ENCODE measurements at places on chromosomes 6 and 20.

GRCh38 chr6:157840776-157841175, 17.7 kb downstream of the SNX9 start:
- DNase-seq = no peak

- DNase-seq = no peak
Measured at GRCh38 chr6:4066029-4066755, 12.7 kb downstream of the FAM217A start.

GRCh38 chr6:62400521-62401259, 114.7 kb upstream of the KHDRBS2 start:
- DNase-seq = no peak

- DNase-seq = no peak
Measured at GRCh38 chr20:58661598-58662473, 10.8 kb downstream of the STX16 start.

GRCh38 chr20:29690274-29690673, 1567.2 kb upstream of the DEFB115 start:
- no peak for DNase-seq

DNA sequence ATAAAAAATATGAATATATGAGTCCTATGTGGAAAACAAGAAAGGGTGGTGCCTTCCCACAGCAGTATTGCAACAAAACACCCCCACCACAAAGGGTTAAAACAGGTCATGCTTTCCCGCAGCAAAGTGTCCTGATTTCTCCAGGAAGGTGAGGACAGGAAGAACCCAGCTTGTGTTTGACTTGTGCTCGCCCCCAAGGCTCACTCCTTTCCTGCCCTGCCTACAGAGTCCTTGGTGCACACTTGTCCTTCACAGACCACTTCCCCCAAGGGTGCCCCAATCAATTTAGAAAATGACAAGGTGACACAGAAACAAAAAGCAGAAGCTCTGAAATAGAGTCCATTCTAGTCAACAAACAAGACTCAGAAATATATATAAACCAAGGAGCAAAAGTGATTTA, 237.4 kb downstream of the PTPRK start:
- DNase-seq = no peak

DNA sequence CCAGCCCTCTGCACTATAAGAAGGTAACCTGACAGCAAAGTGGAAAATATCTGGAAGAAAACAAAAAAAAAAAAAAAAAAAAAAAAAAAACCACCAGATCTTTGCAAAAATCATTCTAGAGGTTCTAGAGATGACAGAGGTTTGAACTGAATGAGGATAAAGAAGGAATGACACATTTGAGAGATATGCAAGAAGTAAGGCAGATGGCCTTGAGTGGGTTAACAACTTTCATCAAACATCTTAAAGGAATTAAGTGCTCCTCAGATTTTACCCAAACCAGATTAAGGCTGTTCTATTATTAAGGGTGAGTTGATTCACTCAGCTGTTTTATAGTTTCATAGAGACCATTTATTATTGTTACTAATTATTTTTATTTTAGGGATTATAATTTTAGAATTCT, 62.0 kb downstream of the RSPO3 start:
- no peak for DNase-seq

DNA sequence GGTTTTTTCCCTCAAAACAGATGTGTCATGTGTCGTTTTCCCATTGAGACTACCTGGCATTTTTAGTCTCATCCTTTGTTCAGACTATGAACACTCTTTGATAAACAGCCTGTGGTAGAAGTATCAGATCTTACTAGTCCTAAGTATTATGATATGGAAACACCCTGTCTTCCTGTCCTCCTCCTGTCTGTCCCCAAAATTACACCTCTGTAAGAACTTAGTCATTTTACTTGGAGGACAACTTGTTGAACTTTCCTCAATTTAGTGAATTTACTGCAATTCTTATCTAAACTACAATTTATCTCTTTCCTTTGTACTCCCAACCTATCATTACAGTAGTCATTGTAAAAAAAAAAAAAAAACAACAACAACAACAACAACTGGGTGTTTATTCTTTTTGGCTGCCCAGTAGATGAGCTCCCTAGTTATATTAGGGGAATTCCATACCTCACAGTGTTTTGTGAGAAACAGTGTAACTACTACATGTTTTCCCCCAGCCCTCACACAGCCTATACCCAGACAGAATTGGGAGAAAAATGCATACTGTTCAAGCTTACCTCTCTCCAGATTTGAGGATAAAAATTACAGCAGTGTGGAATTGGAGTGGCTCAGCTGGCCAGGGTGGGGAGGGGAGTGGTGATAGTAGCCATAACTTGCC, 18.5 kb upstream of the ERVFRD-1 start:
- no peak for DNase-seq

DNA sequence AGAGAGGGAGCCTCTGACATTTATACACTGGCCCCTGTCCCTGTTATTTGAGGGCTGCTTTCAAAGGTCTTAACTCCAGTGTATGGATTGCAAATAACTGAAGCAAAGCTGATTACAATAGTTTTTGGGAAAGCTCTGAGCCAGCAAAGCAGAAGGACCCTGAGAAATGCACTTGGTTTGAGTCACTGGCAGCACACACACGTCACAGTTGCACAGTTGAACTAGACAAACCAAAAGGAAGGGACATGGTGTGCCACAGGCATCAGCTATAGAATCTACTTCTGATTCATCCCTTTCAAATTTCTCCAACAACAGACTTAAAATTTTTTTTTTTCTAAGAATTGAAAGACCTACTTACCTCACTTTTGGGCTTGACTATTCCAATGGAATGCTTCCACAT, 56.4 kb downstream of the SNRNP48 start:
- DNase-seq = no peak

- no peak for DNase-seq
Measured at GRCh38 chr6:72636215-72636614, 14.4 kb downstream of the KCNQ5 start.

DNA sequence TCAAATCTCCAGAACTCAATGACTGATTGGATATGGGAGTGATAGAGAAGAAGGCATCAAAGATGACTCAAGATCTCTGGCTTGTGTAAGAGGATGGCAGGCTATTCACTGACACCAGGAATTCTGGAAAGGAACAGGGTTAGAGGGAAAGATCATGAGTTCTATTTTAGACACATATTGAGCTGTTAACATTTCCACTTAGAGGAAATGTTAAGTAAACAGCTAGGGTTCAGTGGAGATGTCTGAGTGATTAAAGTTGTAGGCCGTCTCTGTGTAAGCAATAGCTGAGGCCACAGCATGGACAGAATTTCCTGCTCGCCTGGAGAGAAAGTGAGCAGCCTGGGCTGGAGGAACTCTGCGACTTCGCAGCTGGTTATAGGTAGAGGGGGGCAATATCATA, 21.0 kb downstream of the ZC3H12D start:
- DNase-seq = no peak

DNA sequence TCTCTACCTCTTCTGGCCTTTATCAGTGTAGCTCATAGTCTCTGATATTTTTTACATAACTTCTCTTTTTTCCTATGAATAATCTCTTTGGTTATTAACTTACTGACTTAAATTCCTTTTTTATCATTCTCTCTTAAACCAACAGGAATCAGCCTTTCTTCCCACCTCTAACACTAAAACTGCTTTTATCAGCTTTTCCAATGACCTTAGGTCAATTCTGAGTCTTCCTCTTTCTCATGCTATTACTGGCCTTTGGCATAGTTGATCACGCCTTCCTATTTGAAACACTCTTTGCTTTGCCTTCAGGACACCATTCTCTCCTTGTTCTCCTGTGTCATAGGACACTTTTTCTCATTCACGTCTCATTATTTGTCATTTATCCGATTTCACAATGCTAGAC, 8.1 kb upstream of the HINT3 start:
- DNase-seq = no peak

- DNase-seq = no peak
Measured at GRCh38 chr6:16292432-16292831, 54.0 kb downstream of the GMPR start.

GRCh38 chr6:11869672-11870340, 91.2 kb upstream of the ADTRP start:
- DNase-seq = no peak

GRCh38 chr20:39067526-39068216, 105.5 kb downstream of the DHX35 start:
- no peak for DNase-seq

GRCh38 chr6:56172144-56172543, 75.2 kb downstream of the COL21A1 start:
- DNase-seq = no peak

GRCh38 chr6:155117256-155117655, 122.1 kb downstream of the TIAM2 start:
- no peak for DNase-seq

- DNase-seq = no peak
Measured at GRCh38 chr6:120147071-120147871, 797.7 kb upstream of the MAN1A1 start.

DNA sequence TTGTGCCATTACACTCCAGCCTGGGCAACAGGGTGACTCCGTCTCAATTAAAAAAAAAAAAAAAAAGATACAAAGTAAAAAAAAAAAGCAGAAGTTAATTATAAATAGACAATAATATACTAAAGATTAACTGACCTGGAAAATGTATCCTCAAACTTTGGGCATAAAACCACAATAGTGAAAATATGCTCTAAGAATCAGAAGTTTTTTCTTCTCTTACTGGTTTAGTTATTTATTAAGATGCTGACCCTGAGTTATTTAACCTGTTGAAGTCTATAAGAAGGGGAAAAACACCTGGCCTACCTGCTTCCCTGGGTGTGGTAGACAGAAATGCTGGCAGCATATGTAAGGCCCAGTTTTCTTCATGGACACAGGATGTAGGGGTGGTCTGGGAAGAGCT, 133.7 kb upstream of the MLIP start:
- no peak for DNase-seq

GRCh38 chr6:136429264-136430065, 120.8 kb downstream of the MAP7 start:
- no peak for DNase-seq

DNA sequence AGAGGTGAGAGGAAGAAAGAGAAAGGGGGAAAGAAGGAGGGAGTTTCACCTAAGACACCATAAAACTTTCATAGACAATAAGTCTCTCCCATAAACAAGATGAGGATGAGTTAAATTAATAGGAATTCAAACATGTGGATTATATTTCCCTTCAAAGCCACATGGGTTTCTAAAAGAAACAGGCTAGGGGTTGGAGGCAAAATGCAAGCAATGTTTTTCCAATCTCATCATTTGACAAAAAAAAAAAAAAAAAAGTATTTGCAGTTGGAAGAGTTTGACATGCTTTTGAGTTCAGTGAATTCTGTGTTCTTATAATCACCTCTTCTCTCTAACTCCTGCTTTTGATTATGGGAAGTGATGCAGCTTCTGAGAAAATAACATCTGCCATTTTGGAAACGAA, 286.5 kb upstream of the PRND start:
- no peak for DNase-seq

DNA sequence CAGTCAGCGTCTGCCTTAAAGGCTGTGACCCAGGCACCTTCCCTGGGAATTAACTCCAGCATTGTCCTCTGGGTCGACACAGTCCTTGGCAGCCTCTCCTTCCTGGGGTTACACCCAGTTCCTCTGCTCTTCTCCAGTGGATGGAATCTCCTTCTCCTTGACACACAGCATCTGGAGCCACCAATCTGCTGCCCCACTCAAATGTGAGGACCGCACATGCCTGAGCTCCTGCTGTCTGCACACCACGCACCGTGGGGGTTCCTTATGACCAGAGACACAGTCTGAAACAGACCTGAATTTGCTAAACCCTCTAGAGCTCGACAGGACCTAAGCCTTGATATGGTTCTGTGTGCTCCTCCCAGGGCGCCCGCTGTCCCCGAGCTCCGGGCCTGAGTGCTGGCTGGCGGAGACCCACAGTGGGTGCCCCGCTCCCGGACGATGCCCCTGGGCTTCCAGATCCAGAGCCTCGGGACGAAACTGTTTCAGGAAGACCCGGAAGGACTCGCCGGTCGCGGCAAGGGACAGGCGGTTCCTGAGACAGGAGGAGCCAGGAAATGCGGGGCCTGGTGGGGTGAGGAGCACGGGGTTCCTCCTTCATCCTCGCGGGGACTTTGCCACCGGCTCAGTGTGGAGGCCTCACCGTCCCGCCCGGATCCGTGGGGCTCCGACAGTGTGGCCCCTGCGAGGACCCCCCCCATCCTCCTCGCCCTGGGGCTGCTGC, 2.5 kb upstream of the RAET1G start:
- no peak for DNase-seq

DNA sequence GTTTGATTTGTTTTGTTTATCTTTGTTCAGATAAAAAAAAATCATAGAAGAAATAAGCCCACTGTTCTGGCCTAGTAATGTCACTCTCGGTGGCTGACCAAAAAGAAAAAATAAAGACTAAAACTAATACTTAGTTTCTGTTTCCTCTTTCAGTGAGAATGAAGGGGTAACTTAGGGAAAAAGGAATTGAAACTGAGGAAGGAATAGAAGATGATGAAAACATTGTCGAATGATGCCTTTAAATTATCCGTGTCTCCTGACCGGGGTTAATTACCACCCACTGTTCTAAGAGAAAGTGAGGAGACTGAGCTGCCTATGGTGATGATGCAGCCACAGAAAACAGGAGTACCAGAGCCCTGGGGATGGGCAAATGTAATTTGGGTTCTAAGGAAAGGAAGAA, 73.1 kb downstream of the PTCHD4 start:
- no peak for DNase-seq

DNA sequence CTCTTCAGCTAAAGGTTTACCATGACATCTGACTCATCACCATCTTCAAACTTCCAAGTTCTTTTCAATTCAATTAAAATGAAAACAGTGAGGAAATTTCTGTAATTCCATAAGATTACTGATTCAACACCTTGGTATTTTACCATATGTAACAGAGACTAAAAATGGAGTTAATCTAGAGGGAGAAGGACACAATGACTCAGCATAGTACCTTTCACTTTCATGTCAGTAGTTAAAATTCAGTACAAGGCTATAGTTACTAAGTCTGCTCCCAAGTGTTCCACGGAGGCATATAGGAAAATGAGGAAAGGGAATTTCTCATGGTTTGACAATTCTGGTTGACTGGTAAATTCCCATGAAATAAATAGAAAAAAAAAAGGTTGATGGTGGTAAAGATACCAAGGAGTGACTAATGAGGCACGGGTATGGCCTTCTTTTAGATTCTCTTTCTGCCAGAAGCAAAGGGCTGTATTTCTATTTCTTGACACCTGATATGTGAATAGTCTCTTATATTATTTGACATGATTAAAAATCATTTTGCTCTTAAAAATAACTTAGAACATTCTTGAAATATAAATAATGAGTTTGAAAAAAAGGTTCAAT, 526.7 kb upstream of the ADGRB3 start:
- no peak for DNase-seq

DNA sequence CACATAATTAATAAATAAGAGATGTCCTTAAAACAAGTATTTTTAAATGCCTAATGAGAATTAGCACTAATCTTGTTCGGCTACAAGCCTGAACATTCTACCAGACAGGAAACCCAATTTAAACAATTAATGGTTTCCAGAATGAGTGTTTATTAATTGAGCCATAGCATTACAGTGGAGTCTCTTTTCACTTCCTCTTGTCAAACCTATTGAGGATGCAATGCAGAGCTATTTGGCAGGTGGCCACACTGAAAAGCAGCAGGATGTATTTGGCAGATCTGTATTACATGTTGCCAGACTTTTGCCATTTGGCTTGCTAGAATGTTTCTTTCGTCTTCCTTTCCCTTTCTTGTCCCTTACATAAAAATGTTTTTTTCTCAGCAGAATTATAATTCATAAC, 475.2 kb upstream of the MARCKS start:
- peak; percentile 73 for DNase-seq

Measured in BE2C (cell line).